NCI-H774 (cell line): ENCODE measurements at places on chromosomes 3 and 15.

- DNase-seq, result no peak
Measured at GRCh38 chr3:100033903-100034471, 80.3 kb downstream of the FILIP1L start.

- DNase-seq, result no peak
Measured at GRCh38 chr3:23711916-23712494, 93.8 kb upstream of the UBE2E1 start.

DNA sequence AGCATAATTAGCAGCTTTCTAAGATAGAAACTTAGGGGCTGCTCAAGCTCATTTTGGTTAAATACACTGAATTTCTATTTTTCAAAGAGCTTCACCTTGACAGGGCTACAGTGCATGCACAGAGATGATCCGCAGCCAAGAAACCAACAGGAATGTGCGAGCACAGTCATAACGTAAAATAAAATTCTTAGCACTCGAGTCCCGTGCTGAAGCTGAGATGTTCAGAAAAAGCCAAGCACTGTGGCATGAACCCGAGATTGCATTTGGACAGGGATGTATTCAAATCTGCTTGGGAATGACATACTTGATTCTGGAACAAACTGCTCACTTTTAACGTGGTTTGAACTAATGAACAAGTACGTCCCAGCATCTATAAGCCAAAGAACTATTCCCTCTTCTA is 340.3 kb downstream of the FOXP1 start:
- no peak for DNase-seq

GRCh38 chr15:53869806-53870073 is 108.5 kb upstream of the UNC13C start:
- DNase-seq, result no peak

- DNase-seq, result no peak
Measured at GRCh38 chr15:86506401-86506800, 426.7 kb downstream of the AGBL1 start.

GRCh38 chr15:60589728-60590127 is 110.8 kb upstream of the ICE2 start:
- no peak for DNase-seq

- no peak for DNase-seq
Measured at GRCh38 chr3:113128386-113129015, 82.9 kb upstream of the BOC start.

- no peak for DNase-seq
Measured at GRCh38 chr3:36446276-36446675, 66.0 kb downstream of the STAC start.

GRCh38 chr3:71973274-71974030 is 188.5 kb upstream of the PROK2 start:
- DNase-seq, result peak; percentile 26

DNA sequence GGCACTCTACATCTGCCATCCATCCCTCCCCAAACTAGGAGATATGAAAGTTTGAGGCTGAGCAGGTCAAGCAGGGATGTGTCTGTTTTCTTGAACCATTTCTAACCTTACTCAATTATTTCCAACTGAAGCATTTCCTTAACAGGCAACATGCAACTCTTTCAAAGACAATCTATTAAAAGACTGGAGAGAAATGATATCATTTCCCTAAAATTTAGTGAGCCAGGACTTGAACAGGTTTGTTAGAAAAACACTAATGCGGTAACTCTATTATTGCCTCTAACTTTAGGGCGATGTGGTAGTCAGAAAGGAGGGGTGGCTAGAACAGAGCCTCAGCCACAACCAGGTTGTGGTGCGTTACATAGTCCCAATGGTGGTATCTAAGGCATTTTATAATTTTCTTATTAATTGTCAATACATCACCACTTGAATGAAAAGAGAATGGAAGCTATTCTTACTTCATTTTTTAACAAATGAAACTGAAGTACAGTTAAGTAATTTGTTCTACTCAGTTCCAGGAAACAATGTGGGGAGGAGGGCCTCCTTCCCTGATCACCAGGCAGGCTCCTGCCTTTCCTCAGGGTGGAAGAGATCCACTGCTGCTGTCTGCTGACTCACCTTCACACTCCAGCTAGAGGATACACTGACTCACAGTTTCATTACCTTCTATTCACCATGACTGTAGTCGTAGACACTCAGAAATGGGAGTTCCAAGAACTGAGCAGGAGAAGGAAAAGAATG is 22.8 kb downstream of the MYO1E start:
- no peak for DNase-seq

- DNase-seq, result no peak
Measured at GRCh38 chr3:153246806-153247205, 84.8 kb downstream of the RAP2B start.

DNA sequence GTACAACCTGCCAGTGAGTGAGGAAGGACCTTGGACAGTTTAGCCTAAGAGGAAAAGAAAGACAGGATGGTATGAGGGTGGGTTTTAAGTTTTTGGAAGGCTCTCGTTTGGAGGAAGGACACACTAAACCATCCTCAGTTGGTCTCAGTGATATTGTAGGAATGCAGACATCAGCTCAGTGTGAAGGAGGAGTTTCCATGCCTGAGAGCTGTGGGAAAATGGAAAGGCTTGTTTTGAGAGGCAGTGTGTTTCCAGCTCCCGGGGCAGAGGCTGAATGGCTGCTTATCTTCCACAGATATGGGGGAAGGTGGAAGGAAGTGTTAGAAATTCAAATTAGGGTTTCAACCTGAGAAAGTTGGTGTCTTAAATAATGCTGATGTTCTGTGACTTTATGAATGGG is 89.6 kb upstream of the MYZAP start:
- DNase-seq, result no peak

DNA sequence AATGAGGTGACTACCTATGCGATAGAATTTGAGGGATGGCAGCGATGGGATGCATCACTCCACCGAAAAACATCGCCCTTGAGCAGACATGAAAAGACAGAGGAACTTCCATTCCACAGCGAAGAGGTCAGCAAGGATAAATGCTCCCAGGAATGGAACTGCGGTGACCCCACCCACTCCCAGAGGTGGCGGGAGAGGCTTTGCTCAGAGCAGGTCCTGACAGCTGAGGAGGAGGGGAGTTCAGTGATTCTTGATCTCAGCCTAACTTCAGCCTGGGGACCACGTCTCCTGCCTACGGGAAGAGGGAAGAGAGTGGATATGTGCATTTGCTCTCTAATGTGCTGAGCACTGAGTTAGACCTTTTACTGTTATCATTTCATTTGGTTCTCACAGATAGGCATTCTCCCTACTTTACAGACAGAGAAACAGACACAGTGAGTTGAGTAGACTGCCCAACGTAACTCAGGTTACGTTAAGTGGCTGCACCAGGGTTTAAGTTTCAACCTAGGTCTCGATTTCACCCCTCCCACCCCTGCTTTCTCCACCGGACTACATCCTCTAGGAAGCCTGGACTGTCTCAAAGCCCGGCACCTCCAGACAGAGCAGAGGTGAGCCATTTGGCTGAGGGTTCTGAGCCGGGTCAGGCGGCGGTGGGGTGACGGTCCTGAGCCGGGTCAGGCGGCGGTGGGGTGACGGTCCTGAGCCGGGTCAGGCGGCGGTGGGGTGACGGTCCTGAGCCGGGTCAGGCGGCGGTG is 170.0 kb downstream of the RAB11A start:
- no peak for DNase-seq

DNA sequence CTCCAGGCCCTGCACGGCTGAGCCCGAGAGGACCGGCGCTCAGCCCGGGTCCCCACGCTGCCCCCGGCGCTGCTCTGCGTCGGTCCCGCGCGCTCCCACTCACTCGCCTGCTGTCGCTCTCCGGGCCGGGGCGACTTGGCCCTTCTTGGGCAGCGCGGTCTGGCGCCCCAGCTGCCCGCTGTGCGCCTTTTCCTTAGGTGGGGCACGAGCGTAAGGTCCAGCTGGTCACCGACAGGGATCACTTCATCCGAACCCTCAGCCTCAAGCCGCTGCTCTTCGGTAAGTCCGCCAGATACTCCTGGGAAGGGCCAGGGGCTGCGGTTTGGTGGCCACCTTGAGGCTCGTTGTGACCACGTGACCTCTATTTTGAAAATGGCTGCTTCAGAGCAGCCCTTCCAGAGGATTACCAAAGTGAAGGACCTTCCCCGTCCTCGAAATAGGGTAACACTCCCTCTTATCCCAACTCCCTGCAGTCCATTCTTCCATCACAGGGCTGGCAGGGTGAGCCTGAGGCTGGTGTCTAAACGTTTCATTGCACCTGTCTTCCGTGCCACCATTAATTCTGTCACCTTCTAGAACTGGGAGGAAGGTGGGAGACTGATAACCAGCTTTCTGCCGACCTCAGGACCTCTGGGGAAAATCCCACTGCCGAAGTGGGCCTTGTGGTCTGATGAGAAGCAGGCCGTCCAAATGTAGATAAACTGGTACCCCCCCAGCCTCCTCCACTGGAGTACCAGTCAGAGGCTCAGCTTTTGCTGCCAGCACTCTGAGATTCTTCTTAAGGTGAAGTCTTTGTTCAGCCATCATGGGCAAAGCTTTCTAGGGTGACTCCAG is 812 bp downstream of the P4HTM start:
- DNase-seq, result no peak

DNA sequence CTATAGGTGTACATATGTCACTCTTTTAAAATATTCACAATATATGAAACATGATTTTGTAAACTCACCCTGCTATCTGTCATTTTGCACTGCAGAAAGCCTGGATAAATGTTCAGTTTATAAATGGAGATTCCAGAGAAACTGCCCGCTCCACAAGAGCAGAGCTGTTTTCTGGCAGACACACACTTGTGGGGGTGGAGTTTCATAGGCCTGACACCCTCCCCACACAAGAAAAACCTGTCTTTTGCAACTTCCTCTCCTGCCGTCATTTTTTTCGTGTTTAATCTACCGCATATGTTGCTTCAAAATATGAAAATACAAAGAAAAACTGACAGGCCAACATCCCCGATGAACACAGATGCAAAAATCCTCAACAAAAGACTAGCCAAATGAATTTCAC is 479.0 kb downstream of the GABRG3 start:
- no peak for DNase-seq

- DNase-seq, result no peak
Measured at GRCh38 chr3:36843065-36844051, 79.0 kb upstream of the DCLK3 start.

- DNase-seq, result no peak
Measured at GRCh38 chr3:88031642-88032077, 27.1 kb downstream of the CGGBP1 start.

DNA sequence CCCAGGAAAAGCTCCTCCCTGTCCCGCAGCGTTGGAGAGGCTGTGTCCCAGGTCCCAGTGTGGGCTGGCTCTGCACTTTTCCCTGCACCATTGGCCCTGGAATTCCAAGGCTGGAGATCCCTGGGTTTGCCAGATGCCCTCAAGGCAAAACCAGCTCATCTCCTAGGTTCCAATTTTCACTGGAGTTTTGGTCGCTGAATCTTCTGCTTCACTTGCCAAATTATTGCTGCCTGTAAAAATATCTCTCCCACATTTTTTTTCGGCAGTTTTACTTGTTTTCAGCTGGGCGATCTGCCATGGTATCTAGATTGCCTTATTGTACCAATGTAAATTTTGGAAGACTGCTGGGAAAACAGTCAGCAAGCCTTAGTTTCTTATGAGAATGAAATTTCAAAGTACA is 150.9 kb upstream of the ATP10A start:
- DNase-seq, result no peak

- peak; percentile 53 for DNase-seq
Measured at GRCh38 chr3:132378846-132379245, 38.5 kb upstream of the DNAJC13 start.

- DNase-seq, result no peak
Measured at GRCh38 chr3:53846851-53847155, 435 bp downstream of the IL17RB start.

DNA sequence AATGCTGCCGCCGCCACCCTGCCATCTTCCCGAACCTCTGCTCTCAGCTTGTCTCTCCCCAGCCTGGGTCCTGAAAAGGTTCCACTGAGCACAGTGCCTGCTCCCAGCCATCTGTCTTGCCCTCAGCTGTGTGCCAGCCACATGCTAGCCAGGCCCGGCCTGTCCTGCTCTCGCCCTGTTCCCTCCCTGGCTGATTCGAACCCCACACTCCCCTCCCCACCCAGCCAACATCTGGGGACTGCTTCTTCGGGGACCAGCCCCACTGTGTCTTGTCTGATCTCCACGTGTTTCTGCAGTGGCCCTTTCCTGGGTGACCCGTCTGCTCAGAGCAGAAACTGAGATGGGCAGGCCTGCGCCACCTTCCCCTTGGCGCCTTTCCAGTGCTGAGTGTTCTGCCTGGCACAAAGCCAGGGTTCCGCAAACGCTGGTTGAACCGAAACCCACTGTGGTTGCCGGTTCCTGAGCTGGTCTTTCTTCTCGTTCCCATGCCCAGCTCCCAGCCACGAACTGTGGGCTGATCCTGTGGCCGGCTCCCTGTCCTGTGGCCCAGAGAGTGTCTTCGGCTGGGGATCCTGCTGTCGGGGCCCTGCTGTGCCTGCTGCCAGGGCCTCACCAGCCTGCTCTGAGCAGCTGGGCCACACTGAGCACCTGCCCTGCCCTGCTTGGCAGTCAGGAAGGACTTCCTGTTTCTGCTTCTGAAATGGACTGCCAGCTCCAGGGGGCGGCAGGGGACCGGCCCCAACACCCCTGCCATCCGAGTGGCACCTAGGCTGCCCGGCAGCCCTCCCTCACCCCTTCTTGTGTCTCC is 62.7 kb upstream of the KLF13 start:
- DNase-seq, result peak; percentile 69

DNA sequence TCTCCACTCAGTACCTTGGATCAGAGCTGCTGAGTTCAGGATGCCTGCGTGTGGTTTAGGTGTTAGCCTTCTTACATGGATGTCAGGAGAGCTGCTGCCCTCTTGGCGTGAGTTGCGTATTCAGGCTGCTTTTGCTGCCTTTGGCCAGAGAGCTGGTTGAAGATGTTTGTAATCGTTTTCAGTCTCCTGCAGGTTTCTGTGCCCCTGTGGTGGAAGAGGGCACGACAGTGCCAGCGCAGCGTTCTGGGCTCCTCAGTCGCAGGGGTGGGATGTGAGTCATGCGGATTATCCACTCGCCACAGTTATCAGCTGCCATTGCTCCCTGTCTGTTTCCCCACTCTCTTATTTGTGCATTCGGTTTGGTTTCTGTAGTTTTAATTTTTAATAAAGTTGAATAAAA is 7.0 kb upstream of the PODXL2 start:
- no peak for DNase-seq
